Activated naive CD4-positive, alpha-beta T cell treated with anti-CD3 and anti-CD28 coated beads, Interleukin-2, amount 10 ng/mL, durations not matched to agents 5 hours and 36 hours (primary cell): ENCODE measurements at places on chromosomes 12 and 14. TPM values are rescaled to one million over a fixed set of nuclear protein-coding genes. Genes with fewer than 3 reads are reported as not detected.

The ORAI1 gene
- 80.3 TPM for total RNA-seq

The MAP1LC3B2 gene
- total RNA-seq: 2.1 TPM

The ADAMTS20 gene
- total RNA-seq: not detected

The DCN gene
- not detected for total RNA-seq

The POTEM gene
- not detected for total RNA-seq

The KERA gene
- not detected for total RNA-seq

The COA8 gene
- total RNA-seq: 25.2 TPM

The ASPG gene
- total RNA-seq: not detected

The FOXG1 gene
- total RNA-seq: not detected

The SOAT2 gene
- 0.84 TPM for total RNA-seq

The IFI27 gene
- total RNA-seq: 1.6 TPM

The SERPINA5 gene
- not detected for total RNA-seq

The CCDC198 gene
- not detected for total RNA-seq

The ACRBP gene
- 2.4 TPM for total RNA-seq

The ALG10 gene
- 15.1 TPM for total RNA-seq

The FAM222A gene
- 0.58 TPM for total RNA-seq

The OR10A7 gene
- not detected for total RNA-seq

The IL22 gene
- total RNA-seq: not detected

The MCRS1 gene
- total RNA-seq: 74.3 TPM

The SIX6 gene
- not detected for total RNA-seq

The GPR65 gene
- 20.4 TPM for total RNA-seq

The HOXC12 gene
- not detected for total RNA-seq

The ALDH2 gene
- 0.50 TPM for total RNA-seq

The SRRM4 gene
- total RNA-seq: not detected

The MORN3 gene
- total RNA-seq: 4.7 TPM

The PIP4K2C gene
- total RNA-seq: 16.8 TPM

The GLIPR1L2 gene
- not detected for total RNA-seq
